ENCODE measurements at places on chromosomes 7 and 10.

- DNase-seq, result no peak
These were observed 41.2 kb upstream of the AKR1E2 start for GRCh38 chr10:4784667-4785333.

DNA sequence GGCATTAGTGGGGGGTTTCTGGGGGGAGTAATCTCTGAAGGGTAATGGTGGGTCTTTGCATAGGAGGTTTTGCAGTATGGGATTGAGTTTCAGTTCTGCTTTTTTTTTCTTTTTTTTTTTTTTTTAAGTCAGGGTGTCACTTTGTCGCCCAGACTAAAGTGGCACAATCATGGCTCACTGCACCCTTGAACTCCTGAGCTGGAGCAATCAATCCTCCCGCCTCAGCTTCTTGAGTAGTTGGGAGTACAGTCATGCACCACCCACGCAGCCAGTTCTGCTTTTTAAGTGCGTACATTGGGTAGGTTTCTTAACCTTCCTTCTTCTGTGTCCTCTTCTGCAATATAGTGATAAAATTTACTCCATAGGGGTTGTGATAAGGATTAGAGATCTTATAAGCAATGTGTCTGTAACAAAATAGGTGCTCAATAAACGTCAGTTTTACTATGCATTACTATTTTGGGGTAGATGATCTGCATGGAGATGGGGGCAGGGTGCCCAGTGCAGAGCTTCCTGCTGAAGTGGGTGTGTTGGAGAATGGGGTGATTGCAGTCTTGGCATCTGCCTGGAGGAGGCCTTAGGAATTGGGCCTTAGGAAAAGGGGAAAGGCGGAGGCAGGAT lies 9.6 kb downstream of the KAZALD1 start:
- no peak for DNase-seq

GRCh38 chr7:65749518-65749917 lies 123.4 kb upstream of the VKORC1L1 start:
- no peak for DNase-seq

GRCh38 chr7:51123322-51124019 lies 193.1 kb downstream of the COBL start:
- peak; percentile 44 for DNase-seq

- no peak for DNase-seq
These were observed 199.3 kb upstream of the AUTS2 start for GRCh38 chr7:69398986-69399385.

GRCh38 chr10:36717118-36717517 lies 408.3 kb upstream of the ANKRD30A start:
- DNase-seq, result no peak

- no peak for DNase-seq
These were observed 68.4 kb upstream of the OIT3 start for GRCh38 chr10:72825163-72825562.

DNA sequence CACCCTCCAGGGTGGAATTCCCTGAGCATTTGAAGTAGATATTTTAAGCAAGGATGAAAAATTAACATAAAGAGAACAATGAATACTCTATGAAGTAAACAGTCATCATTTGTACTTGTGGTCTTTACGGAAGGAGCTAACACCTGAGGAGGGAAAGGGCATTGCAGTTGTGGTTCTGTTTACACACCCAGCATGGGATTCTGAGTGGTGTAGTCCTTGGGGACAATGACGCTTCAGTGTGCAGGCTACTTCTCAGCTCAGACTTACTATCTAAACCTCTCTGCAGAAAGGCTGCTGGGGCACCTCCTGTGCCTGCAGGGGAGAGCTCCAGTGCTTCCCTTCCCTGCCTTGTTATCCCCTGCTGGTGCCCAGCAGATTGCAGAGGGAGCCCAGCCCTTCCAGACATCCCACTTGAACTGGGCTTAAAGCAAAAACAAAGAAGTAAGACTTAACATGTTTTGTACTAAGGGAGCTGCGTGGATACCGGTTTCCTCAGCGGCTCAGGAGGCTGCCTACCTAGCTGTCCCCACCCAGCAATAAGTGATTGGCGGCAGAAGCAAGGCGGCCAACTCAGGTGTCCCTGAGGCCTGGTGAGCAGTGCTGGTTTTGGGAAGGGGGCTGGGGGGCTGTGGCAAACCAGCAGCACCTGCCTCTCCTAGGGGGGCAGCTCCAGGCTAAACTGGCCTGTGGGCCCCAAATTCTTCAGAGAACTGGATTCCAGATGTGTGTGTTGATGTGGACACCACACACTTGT lies 89.1 kb downstream of the CELF2 start:
- no peak for DNase-seq
